ENCODE measurements at places on chromosomes 2 and 18.

GRCh38 chr2:162125138-162125537 lies 26.9 kb downstream of the GCG start:
- no peak for DNase-seq

DNA sequence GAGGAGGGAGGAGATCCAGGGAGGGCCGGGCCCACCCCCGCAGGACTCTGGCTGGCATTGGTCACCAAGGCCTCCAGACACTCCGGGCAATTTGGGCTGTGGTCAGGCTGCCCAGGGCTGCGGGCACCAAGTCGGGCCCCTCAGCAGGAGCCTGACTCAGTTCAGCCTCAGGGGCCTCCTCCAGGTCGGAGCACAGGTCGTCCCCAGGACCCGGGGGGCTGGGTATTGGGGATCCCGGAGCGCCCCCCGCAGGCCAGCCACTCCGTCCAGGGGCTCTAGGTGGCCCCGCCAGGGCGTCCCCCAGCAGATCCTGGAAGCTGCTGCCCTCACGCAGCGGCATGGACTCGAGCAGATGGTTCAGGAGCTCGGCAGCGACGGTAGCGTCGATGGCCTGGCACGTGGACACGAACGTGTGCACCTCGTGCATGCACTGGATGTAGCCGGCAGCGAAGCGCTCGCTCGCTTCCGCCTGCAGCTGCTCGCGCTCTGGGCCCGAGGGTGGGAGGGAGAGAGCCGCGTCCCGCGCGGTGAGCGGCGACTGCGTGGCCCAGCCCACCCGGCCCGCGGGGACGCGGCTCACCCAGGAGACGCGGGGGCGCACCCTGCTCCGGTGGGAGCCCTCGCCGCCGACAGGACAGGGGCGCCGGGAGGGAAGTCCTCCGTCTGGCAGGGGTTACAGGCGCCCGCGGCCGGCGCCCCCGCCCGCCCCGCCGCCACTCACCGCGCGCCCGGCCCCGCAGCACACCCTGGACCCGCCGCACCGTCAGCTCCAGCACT lies 884 bp downstream of the HES6 start:
- no peak for DNase-seq

- peak; percentile 12 for DNase-seq
These were observed 50.6 kb upstream of the SPRED2 start for GRCh38 chr2:65482971-65483370.

DNA sequence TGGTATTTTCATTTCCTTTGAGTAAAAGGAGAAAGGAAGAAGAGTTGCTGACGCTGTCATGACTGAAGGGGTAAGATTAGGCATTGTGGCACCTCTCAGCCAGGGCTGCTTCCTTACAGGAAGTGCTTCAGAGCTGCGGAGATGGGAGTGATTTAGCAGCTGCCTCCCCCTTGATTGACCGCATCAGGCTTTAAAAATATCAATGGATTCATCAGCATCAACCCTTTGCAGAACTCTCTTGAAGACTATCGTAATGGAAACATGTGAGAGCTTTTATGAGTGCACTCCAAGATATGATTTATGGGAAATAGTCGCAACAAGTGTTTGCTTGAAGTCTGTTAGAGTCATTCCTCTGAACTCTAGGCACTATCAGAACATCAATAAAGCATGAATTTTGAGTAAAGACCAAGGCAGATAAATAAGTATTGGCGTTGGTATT lies 141.1 kb downstream of the CSRNP3 start:
- no peak for DNase-seq

DNA sequence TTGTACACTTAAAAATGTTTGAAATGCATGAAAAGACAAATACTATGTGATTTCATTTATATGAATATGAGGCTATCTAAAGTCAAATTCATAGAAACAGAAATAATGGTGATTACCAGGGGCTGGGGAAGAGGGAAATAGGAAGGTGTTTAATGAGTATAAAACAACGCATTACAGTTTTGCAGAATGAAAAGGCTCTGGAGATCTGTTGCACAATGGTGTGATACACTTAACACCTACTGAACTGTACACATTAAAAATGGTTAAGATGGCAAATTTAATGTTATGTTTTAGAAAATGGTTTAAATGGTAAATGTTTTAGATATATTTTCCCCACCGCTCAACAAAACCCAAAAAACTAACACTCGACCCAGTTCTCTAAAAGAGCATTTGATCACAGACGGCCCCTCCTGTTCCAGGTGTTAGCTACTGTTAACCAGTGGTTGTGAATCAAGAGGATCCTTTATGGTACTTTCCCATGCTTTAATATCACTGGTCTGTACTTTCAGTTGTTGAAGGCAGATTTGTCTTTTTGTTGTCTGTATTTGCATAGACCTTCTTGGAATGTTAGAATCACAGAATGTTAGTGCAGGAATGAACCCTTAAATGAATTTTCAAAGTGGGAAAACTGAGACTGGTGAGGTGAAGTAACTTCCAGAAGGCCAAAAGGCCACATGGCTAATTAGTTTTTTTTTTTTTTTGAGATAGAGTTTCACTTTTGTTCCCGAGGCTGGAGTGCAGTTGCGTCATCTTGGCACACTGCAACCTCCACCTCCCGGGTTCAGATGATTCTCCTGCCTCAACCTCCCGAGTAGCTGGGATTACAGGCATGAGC lies 10.2 kb downstream of the RAB10 start:
- no peak for DNase-seq

- DNase-seq, result no peak
These were observed 240.5 kb downstream of the RDH14 start for GRCh38 chr2:18319987-18320386.

DNA sequence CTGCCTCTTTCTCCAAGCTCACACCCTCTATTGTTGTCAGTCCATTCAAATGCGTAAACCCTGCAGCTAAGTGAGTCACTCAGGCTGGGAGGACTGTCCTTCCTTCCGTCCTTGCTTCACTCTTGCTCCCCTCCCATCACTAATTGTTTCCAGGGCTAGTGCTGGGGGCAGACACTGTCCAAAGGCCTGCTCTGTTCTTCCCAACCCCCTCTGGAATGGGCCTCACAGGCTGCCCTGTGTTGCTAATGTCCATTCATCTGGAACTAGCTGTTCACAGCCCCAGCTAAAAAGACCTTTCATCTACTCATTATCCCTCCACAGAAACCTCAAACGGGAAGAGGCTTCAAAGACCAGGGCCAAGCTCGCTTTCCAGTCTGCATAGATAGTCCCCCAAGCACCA lies 31.9 kb upstream of the NRP2 start:
- DNase-seq, result no peak

GRCh38 chr18:48077291-48077690 lies 146.8 kb upstream of the SMAD2 start:
- DNase-seq, result no peak

GRCh38 chr2:235727174-235727573 lies 233.3 kb downstream of the AGAP1 start:
- DNase-seq, result no peak

GRCh38 chr2:80403081-80403480 lies 98.5 kb upstream of the LRRTM1 start:
- no peak for DNase-seq

All from NCI-H1930 (cell line).